ENCODE measurements at places on chromosomes 2 and 18.

DNA sequence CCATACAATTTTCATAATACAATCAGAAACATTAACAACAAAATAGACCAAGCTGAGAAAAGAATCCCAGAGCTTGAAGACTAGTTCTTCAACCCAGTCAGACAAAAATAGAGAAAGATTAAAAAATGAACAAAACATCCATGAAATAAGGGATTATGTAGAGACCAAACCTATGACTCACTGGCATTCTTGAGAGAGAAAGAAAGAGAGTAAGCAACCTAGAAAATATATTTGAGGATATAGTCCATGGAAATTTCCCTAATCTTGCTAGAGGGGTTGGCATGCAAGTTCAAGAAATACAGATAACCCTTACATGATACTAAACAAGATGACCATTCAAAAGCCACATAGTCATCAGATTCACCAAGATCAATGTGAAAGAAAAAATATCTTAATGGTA lies 281.7 kb downstream of the CCDC85A start:
- no peak for DNase-seq

GRCh38 chr2:102703305-102703704 lies 58.5 kb upstream of the TMEM182 start:
- no peak for DNase-seq

GRCh38 chr2:29189052-29189451 lies 73.8 kb downstream of the CLIP4 start:
- no peak for DNase-seq

DNA sequence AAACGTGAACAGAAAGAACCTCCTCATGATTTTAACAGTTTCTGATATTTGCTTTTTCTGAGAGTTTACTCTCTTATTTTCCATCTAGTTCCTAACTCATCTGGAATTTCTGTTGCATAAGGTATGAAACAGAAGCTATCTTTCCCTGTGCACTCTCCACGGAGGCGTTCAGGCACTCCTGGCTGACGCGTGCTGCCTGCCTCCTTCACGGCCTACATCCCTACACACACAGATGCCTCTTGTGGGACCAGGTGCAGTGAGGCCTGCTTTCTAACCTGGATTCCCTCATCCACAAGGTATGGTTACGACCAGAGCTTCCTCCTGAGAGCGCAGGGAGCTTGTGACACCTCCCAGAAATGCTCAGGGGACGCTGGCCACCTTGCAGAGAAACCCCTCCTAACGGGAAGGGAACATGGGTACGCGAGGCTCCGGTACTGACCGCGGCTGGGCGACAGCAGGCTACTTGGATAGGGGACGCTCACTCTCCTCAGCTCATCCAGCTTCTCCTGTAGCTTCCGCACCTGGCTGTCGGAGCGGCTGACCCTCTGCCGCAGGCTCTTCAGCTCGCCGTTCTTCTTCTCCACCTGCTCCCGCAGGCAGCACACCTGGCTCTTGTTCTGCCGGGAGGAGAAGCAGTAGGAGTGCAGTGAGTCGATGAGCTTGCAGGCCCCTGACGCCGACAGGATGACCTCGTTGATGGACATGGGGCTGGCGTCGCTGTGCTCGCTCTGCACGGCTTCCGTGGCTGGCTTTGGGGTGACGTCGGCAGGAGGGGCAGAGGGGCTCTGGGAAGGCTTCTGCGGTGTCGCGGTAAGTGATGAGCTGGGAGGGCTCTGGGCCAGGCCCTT lies 4.3 kb downstream of the THAP4 start:
- DNase-seq = no peak

DNA sequence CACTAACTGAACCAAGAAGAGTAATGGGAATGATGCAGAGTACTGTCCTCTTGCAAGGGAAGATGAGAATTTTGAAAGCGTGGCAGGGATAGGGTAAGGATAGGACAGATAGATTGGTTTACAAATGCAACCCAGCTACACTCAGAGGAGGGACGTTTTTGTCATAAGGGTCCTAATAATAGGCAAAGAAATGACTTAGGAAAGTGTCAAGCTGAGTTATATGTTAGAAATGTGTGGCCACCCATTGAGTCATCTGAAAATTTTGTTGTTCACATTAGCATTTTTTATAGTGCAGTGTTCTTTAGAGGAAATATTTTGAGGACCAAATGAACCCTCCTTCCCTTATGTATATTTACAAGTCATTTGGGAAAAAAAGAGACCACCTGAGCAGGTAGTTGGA lies 137.5 kb downstream of the PHLPP1 start:
- DNase-seq = no peak

DNA sequence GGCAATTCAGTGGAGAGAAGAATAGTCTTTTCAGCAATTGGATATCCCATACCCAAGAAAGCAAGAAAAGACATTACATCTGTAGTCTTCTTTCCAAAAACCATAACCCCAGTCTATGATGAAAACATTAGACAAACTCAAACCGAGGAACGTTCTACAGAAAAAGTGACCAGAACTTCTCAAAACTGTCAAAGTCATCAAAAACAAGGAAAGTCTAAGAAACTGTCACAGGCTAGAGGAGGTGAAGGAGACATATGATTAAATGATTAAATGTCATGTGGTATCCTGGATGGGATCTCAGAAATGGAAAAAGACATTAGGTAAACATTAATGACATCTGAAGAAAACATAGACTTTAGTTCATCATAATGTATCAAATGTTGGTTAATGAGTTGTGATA lies 4.9 kb upstream of the USP40 start:
- no peak for DNase-seq

DNA sequence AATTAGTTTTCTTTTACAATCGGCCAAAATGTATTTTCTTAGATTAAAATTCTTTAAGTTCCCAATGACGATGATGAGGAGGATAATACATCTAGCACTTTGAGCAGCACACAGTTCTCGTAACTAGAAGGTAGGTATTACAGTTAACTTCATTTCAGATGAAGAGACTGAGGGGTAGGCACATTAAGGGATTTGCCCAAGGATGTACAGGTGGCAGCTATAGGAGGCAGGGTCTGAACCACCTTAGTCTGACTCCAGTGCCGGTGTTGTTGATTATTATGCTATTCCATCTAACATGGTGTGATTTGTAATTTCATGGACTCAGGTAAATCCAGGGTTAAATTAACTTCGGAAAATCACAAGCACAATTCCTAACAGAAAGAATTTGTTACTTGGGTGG lies 1.1 kb downstream of the CD28 start:
- no peak for DNase-seq

DNA sequence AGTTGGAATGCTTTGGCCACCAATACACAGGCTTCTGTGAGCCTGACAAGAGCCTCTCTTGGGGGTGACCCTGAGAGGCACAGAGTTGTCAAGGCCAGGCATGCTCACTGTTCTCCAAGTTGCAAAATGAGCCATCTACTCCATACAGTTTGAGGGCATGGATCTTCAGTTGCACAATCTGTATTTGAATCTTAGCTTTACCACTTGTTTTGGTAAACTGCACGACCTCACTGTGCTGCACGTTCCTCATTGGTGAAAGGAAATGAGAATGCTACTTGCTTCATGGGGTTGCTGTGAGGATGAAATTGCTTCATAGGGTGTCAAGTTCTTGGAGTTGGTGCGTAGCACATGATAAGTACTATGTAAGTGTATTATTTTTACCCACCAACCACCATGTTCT lies 12.0 kb upstream of the HAAO start:
- no peak for DNase-seq

DNA sequence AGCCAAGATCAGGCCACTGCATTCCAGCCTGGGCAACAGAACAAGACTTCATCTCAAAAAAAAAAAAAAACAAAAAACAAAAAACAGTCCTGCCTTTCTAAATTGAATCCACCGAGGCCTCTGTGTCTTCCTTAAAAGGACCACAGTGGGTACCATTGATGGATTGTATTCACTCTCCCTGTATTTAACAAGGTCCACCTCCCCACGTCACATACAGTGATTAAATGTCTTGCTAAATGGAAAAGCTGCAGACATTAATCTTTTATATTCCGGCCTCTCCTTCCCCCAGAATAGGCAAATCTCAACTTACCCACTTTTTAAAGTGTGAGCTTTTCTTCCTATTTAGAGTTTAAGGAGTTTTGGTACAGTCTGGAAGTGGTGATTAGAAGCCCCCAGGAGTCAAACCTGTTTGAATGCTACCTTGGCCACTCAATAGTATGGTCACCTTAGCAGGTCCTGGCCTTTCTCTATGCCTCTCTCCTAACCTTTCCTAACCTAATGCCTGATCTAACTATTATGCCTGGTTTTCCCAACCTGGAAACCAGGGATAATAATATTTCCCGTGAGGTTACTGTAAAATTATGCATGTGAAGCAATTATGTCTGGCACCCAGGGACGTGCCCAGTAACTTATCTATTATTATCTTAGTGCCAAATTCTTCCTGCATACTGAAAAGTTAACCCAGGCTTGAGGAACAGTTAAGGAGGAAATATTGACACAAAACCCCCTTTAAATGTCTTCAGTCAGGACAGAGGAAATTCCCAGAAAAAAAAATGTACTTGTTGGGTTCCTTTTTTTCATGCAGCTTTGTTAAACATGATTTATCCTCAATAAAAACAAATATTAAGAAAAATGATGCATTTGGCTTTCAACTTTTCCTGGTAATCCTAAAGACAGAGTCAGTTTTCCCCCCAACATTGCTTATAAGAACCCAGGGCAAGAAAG lies 3.1 kb downstream of the NFE2L2 start:
- DNase-seq = no peak

GRCh38 chr2:160165996-160166395 lies 34.1 kb downstream of the ITGB6 start:
- DNase-seq = no peak

- no peak for DNase-seq
These were observed 68.3 kb downstream of the ARHGEF33 start for GRCh38 chr2:38957972-38958371.

GRCh38 chr18:68791801-68792200 lies 6.1 kb upstream of the CCDC102B start:
- DNase-seq = no peak

DNA sequence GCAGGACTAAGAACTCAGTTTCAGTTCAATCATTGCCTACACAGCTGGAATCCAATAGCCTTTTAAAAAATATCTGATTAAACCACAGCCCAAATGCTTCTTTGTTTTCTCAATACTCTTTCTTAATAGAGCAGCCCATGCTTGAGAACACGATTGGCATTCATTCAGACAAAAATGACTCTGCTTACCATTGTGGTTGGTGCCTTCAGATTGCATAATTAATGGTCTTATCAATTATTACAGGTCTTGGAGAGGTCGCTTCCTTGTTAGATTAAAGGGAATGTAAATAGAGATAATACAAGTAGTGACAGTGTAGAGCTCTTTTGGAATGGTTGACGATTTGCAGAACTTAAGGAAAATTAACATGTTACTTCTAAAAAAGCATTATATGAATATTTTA lies 107.2 kb downstream of the RNF152 start:
- DNase-seq = no peak

GRCh38 chr2:16288371-16289112 lies 348.2 kb downstream of the MYCN start:
- no peak for DNase-seq

DNA sequence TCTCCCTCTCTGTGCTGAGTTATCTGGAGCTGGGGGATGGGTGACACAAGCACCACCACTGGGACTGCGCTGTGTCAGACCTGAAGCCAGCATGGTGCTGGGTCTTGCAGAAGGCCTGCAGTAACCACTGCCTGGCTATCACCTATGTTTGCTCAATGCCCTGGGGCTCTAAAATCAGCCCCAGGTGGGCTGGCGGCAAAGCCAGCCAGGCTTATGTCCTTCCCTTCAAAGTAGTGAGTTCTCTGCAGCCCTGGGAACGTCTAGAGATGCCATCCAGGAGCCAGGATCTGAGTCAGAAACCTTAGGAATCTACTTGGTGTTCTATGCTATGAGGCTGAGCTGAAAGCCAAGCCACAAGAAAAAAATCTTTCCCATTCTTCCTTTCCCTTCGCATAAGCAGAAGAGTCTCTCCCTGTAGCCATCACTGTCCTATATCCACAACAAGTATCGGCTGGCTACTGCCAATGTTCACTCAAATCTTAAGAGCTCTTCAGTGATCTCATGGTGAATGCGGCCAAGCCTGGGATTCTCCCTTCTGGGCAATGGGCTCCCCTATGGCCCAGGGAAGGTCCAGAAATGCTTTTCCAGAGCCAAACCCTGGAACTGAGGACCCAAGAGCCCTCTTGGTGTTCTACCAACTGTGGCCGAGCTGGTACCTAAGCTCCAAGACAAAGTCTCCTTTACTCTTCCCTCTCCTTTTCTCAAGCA lies 248.7 kb downstream of the ZNF385B start:
- no peak for DNase-seq

Measured in T-helper 2 cell (primary cell).